RWPE2 (cell line): ENCODE measurements at places on chromosomes 12 and 14.

GRCh38 chr12:111260732-111261131, 108.2 kb downstream of the PHETA1 start:
- no peaks in the 10 kb centered on the region for H3K27me3 ChIP-seq
- no peak for DNase-seq

GRCh38 chr12:129937426-129937825, 33.6 kb upstream of the TMEM132D start:
- no peak overlapping the region for H3K4me3 ChIP-seq
- H3K27me3 ChIP-seq = peaks cover 8% of the 10 kb centered on the region
- no peaks in the 10 kb centered on the region for H3K36me3 ChIP-seq
- no peak overlapping the region for H3K27ac ChIP-seq
- no peaks in the 10 kb centered on the region for H3K4me1 ChIP-seq

DNA sequence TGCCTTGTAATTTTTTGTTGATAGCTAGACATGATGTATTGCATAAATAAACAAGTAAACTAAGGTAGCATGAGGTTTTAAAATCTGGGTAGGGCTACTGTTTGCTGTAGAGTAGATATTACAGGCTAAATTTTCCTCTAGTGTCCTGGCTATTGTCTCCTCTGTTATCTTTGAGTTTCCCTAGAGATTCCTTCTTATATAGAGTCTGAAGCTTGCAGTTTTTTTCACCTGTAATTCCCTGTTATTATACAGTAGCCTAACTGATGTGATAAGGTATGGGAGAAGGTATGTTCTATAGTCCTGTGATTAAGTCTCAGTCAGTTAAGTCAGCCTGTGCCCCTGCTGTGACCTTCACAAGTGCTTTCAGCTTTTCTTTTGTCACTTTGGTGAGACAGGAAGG, 9.5 kb downstream of the ETFBKMT start:
- H3K4me3 ChIP-seq = no peak overlapping the region
- no peaks in the 10 kb centered on the region for H3K36me3 ChIP-seq
- no peaks in the 10 kb centered on the region for H3K4me1 ChIP-seq
- DNase-seq = no peak

- no peaks in the 10 kb centered on the region for H3K36me3 ChIP-seq
- H3K4me1 ChIP-seq = no peaks in the 10 kb centered on the region
- no peak for DNase-seq
- no peaks in the 10 kb centered on the region for H3K27me3 ChIP-seq
- no peak overlapping the region for H3K4me3 ChIP-seq
These were observed 1069.5 kb downstream of the VRK1 start for GRCh38 chr14:97866664-97867063.

GRCh38 chr12:52442600-52443061, 8.5 kb upstream of the KRT75 start:
- H3K27me3 ChIP-seq = no peaks in the 10 kb centered on the region
- DNase-seq = peak; percentile 95
- H3K27ac ChIP-seq = peak overlapping the region; percentile 99
- H3K4me3 ChIP-seq = no peak overlapping the region
- no peaks in the 10 kb centered on the region for H3K36me3 ChIP-seq
- H3K4me1 ChIP-seq = peaks cover 46% of the 10 kb centered on the region

GRCh38 chr12:24491968-24492367, 456.9 kb downstream of the BCAT1 start:
- H3K27ac ChIP-seq = no peak overlapping the region
- H3K4me3 ChIP-seq = no peak overlapping the region
- H3K36me3 ChIP-seq = no peaks in the 10 kb centered on the region
- H3K27me3 ChIP-seq = no peaks in the 10 kb centered on the region
- no peaks in the 10 kb centered on the region for H3K4me1 ChIP-seq

DNA sequence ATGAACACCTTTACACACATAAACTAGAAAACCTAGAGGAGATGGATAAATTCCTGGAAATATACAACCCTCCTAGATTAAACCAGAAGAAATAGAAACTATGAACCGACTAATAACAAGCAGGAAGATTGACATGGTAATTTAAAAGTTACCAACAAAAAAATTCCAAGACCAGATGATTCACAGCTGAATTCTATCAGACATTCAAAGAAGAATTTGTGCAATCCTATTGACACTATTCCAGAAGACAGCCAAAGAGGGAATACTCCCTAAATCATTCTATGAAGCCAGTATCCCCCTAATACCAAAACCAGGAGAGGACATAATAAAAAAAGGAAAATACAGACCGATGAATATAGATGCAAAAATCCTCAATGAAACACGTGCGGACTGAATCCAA, 102.6 kb upstream of the KRR1 start:
- no peak for DNase-seq
- no peaks in the 10 kb centered on the region for H3K4me1 ChIP-seq
- H3K27ac ChIP-seq = no peak overlapping the region

DNA sequence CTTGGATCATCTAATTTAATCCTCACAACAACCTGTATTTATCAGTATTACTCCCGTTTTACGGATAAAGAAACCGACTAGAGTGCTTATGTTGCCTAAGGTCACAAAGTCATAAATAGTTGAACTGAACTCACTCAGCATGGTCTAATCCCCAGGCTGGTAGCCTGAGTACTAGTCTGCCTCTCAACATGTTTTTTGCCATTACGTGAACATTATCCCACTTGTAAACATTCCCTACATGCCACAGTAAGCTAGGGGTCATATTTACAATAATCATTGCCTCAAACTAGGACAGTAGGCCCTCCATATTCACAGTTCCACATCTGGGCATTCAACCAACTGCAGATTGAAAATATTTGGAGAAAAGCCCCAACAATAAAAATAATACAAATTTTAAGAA, 12.1 kb downstream of the SNRPF start:
- peaks cover 43% of the 10 kb centered on the region for H3K36me3 ChIP-seq
- DNase-seq = no peak
- H3K4me3 ChIP-seq = no peak overlapping the region
- no peaks in the 10 kb centered on the region for H3K27me3 ChIP-seq

DNA sequence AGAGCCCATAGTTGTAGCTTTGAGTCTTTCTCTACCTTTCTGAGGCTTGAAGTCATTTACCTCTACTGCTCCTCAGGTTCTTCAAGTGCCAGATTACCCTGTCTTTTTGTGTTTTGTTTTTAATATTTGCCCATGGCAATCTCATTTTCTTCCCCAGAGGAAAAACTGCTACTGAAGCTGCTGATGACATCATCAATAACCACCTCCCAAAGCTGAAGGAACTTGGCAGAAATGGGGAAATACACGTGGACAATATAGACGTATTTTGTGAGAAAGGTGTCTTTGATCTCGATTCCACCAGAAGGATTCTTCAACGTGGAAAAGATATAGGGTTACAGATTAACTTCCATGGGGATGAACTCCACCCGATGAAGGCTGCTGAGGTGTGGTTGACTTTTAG, 17.1 kb downstream of the AMDHD1 start:
- no peak overlapping the region for H3K27ac ChIP-seq
- no peaks in the 10 kb centered on the region for H3K27me3 ChIP-seq
- H3K36me3 ChIP-seq = no peaks in the 10 kb centered on the region
- H3K4me3 ChIP-seq = no peak overlapping the region
- DNase-seq = no peak

- H3K36me3 ChIP-seq = no peaks in the 10 kb centered on the region
- H3K27me3 ChIP-seq = no peaks in the 10 kb centered on the region
- DNase-seq = no peak
- H3K27ac ChIP-seq = no peak overlapping the region
- peaks cover 4% of the 10 kb centered on the region for H3K4me1 ChIP-seq
- peak overlapping the region; percentile 47 for H3K4me3 ChIP-seq
These were observed 42.8 kb downstream of the KDM2B start for GRCh38 chr12:121537814-121538698.

DNA sequence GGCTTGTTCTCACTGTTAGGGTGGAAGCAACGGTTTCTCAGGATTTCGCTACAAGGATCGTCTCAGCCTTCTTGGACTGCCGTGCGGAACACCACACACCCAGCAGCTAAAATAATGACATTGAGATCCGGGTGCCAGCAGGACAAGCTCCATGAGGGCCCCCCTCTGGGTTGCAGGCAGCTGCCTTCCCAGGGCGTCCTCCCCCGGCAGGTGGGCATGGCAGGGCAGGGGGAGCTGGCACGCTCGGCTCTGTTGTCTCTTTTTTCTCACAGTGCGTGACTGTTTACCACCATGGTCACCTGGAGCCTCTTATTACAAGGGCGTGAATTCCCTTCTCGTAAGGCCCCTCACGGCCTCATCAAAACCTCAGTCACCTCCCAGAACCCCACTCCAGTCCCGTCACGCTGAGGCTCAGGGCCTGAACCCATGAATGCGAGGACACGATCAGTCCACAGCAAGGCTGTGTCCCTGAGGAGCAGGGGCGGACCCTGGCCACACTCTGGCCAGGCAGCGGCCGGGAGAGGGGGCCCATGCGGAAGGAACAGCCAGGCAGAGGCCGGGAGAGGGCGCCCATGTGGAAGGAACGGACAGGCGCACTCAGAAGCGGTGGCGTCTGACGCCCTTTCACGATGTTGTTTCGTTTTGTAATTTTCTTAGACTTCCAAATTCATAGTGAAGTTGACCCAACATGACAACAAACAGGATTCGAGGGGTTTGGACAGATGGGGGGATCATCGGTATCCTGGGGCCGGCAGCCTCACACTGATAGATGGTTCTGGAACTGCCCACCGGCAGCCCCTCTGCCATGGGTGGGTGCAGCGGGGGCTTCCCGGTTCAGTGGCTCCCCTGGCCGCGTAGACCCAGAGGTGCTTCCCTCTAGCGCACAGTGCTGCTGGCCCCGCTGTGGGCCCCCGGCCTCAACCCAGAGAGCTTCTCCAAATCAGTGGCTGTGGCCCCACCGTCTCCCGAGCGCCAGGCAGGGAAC, 10.0 kb downstream of the LRCOL1 start:
- no peak for DNase-seq
- H3K4me3 ChIP-seq = peak overlapping the region; percentile 26
- peaks cover 44% of the 10 kb centered on the region for H3K27me3 ChIP-seq

GRCh38 chr12:461425-461824, 1.7 kb downstream of the B4GALNT3 start:
- H3K27ac ChIP-seq = no peak overlapping the region
- H3K4me1 ChIP-seq = peaks cover 4% of the 10 kb centered on the region
- no peak for DNase-seq
- no peak overlapping the region for H3K4me3 ChIP-seq
- H3K36me3 ChIP-seq = no peaks in the 10 kb centered on the region
- H3K27me3 ChIP-seq = peaks cover 21% of the 10 kb centered on the region

- no peaks in the 10 kb centered on the region for H3K4me1 ChIP-seq
- H3K27me3 ChIP-seq = no peaks in the 10 kb centered on the region
- no peak overlapping the region for H3K27ac ChIP-seq
- DNase-seq = no peak
These were observed 80.3 kb downstream of the ESRRB start for GRCh38 chr14:76456200-76456599.

DNA sequence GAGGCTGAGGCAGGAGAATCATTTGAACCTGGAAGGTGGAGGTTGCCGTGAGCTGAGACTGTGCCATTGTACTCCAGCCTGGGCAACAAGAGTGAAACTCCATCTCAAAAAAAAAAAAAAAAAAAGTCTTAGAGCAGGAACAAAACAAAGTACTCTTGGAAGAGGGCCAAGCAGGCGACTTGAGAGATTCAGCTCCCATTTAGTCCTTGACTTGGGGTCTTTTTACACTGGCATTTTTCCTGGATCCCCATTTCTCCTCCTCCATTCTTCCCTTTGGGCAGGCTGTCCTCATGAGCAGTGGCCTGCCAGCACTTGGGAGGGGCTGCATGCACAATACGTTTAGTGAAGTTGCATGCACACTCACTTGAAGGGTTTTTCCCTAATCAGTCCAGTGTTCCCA, 72.9 kb downstream of the C14orf132 start:
- no peaks in the 10 kb centered on the region for H3K27me3 ChIP-seq
- no peaks in the 10 kb centered on the region for H3K36me3 ChIP-seq
- H3K27ac ChIP-seq = no peak overlapping the region
- DNase-seq = no peak
- H3K4me1 ChIP-seq = peaks cover 2% of the 10 kb centered on the region

DNA sequence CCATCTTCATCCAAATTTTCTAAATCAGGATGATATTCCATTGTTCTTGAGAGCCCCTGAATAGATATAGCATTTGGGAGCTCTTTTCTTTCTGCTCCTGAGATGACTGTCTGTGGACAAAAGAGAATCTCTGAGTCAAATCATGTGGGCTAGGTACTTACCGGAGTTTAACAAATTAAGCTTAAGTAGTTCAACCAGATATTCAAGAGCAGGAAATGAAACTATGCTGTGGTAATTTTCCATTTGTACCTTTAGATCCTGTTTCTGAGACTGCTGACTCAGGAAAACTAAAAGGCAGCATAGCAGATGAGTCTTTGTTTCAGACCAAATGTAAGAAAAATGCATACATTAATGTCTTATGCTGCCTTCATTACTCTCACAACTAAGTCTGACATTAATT, at the start of gene CLEC7A:
Gene CLEC7A (minus strand): TSS at position 158 of the 400 bp plus-strand sequence. CDS start 117 bp downstream, at position 41.
- no peaks in the 10 kb centered on the region for H3K27me3 ChIP-seq
- DNase-seq = no peak
- no peaks in the 10 kb centered on the region for H3K4me1 ChIP-seq
- no peaks in the 10 kb centered on the region for H3K36me3 ChIP-seq
